ENCODE measurements at places on chromosomes 5 and 9. TPM values are rescaled to one million over a fixed set of nuclear protein-coding genes. Genes with fewer than 3 reads are reported as not detected.

GRCh38 chr5:154254896-154255295 lies 64.4 kb downstream of the GALNT10 start:
- DNase-seq: no peak

GRCh38 chr5:39459071-39459470 lies 34.3 kb upstream of the DAB2 start:
- no peak for DNase-seq

Gene LMX1B
- not detected for total RNA-seq

Gene TMC1
- not detected for total RNA-seq

- no peak for DNase-seq
Observed at GRCh38 chr5:82549263-82549662, 271.1 kb upstream of the RPS23 start.

Gene THBS4
- total RNA-seq: 1.1 TPM

DNA sequence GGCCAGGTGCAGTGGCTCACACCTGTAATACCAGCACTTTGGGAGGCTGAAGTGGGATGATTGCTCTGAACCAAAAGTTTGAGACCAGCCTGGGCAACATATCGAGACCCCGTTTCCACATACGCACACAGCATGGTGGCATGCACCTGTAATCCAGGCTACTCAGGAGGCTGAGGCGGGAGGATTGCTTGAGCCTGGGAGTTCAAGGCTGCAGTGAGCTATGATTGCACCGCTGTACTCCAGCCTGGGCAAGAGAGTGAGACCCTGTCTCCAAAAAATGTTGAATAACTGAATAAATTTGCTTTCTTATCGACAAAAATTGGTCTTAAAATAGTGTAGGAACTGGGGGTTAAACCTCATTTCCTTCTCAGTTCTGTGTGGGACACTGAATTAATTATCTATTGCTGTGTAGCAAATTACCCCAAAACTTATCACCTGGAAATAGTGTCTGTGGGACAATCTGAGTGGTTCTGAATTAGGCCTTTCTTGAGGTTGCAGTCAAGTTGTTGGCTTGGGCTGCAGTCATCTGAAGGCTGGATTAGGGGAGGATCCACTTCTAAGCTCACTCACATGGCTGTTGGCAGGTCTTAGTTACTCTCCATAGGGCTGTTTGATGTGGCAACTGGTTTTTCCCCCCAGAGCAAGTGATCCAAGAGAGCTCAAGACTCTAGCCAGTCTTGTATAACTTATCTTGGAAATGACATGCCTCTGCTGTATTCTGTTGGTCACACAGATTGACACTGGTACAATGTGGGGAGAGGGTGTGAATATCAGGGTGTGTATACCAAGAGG lies 2.0 kb downstream of the SNX30 start:
- no peak for DNase-seq

DNA sequence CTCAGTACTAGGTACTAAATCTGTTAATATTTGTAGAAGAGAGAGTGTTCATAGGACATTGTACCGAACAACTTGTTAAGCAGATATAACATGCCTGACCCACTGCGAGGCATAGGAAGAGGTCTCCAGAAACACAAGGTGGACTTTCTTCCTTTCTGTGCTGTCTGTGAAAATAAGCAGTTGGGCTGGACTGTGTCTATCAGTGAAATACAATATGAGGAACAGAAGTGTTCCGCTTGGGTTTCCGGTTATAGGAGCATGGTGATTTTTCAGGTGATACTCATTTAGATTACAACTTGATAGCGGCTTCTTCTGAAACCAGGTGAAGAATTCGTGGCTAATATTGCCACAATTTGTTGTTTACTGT lies 60.9 kb upstream of the TLR4 start:
- DNase-seq: no peak

DNA sequence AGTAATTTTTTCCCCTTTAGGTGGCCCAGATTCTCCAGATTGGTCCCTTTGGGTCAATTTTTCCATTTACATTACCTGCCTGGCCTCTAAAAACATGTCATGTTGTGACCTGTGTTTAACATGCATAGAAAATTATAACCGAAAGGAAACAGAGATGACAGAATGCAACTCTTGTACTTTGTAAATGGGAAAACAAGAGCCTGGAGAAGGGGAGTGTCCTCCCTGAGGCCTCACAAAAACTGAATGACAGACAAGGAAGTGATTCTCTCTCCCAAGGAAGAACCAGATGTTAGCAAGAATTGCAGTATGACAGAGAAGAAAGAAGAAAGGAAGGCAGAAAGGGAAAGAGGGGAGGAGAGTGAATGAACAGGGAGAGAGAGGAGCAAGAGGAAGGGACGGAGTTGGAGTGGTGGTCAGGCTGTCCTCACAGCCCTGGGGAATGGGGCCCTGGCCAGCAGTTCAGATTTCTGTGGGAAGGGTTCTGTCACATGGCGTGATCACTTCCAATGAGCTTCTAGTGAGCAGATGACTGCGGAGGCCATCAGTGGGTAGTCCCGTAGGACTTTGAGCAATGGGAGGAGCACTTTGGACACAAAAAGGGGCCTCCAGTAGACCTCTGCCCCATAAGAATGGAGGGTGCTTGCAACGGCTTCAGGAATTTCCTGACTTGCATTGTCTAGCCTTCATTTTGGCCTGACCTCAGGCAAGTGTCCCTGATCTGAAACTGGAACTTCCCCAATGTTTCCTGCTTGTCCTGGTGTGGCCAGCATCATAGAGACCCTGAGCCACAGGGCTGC lies 31.6 kb downstream of the ABLIM3 start:
- DNase-seq: no peak

DNA sequence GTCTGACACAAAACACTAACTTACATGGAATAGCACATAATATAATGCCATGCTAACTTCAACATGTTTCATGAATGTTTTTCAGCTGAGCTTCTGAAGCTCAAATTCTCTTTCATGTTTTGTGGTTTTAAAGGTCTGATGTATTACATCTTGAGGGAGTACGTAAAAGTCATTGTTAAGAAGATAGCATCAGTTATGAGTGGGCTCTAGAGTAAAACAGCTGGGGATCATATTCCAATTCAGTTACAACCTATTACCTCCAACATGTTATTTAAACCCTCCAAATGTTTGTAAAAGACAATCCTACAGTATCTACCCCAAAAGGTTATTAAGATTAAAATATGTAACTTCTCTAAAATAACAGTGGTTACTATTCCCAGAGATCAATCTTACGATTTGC lies 19.2 kb downstream of the CETN3 start:
- no peak for DNase-seq

Gene ARHGEF37
- 1.0 TPM for total RNA-seq

- no peak for DNase-seq
Observed at GRCh38 chr5:118193194-118193905, 795.0 kb downstream of the DTWD2 start.

DNA sequence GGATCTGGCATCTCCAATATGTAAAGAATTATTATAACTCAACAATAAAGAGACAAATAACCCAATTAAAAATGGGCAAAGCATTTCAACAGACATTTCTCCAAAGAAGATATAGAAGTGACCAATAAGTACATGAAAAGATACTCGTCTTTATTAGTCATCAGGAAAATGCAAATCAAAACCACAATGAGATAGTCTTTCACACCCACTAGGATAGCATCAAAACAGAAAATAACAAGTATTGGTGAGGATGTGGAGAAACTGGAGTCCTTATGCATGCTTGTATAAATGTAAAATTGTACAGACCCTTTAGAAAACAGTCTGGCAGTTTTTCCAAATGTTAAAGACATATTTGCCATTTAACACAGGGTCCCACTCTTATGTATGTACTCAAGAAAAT lies 39.1 kb upstream of the ITGA1 start:
- no peak for DNase-seq

DNA sequence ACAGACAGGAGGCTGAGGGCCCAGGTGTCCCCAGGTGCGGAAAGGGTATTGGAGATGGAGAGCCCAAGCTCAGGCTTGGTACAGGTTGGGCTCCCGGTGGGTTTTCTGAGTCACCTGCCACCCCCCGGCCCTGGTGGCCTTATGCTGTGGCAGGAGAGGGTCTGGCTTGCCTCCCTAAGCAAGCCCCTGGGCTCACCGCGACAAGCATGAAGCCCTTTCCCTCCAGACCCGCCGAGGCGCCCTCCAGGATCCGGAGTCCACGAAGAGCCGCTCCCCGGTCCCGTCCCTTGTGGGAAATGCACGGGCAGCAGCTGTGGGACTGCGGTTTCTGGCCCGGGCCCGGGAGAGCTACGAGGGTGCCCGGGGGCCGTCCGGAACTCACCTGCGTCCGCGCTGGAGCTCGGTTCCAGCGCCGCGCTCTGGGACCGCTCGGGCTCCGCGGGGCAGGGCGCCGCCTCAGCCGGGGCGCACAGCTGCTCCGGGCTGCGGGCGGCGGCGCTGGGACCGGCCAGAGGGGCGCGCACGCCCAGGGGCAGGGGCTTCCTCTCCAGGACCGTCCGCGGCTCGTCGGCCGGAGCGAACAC lies 757 bp downstream of the SAPCD2 start:
- DNase-seq: no peak

DNA sequence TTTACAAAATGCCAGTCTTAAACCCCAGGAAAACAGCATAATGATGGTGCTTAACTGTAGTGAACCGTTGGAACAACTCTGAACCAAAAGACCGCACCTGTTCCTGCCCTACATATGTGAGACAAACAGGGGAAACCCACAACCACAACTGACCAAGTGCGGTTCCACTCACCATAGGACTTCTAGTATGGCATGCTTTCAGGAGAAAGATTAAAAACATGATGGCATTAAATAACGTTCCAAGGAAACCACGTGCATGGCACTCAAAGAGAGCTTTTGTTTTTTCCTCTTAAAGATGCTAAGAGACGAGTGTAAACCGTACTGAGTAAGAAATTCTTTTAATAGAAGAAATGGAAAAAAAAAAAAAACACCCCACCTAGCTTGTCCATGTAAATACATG lies 119.8 kb downstream of the SSBP2 start:
- DNase-seq: no peak
